ENCODE measurements at places on chromosomes 5 and 9.

- DNase-seq, result no peak
Measured at GRCh38 chr9:106784076-106784475, 78.9 kb upstream of the ZNF462 start.

DNA sequence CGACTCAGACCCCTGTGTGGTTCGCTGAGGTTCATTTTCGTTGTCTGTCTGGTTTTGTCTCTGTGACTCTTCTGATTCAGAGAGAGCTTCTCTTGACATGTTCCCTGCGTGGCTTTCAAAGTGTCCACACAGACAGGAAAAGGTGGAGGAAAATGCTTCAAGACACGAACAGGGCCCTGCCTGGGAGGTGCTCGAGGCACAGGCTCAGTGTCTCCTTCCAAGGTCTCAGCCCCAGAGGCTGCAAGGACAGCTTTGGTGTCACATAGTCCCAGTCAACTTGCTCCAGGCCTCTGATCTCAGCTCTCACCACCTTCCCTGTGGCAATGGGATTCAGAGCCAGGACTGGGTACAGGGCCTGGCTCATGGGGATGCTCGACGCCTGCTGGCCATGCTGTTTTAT is 51.6 kb upstream of the SARDH start:
- DNase-seq, result no peak

DNA sequence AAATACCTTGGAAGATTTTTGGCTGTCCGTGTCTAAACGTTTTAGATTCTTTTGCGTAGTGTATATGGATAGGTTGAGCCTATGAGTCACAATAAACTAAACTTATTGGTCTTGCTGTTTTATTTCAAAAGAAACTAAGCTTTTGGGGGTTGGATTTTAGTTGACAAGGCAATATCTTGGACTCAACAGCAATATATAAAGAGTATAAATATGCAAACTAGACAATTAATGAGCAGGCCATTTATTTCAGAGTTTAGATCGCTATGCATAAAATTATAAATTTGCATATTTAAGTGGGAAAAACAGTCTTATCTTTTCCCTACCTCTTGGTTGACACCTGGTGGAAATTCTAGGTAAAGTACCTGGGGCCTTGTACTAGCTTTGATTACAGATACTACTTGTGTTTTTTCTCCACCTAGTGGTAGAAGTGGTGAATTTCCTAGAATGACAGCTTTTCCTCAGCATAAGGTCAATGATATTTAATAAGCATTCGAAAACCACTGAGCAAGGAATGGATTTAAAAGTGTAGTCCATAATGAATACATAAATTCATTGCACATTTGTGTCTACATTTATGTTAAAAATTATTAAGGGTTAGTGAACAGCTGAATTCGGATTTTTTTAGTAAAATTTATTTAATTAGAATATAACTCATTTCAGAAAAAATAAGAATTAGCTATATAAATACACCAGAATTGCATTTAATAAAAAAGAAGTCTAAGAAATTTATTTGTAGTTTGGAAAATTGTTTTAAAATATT is 1.7 kb upstream of the ARRDC3 start:
- no peak for DNase-seq

- DNase-seq, result no peak
Measured at GRCh38 chr5:45793638-45794532, 97.7 kb upstream of the HCN1 start.

DNA sequence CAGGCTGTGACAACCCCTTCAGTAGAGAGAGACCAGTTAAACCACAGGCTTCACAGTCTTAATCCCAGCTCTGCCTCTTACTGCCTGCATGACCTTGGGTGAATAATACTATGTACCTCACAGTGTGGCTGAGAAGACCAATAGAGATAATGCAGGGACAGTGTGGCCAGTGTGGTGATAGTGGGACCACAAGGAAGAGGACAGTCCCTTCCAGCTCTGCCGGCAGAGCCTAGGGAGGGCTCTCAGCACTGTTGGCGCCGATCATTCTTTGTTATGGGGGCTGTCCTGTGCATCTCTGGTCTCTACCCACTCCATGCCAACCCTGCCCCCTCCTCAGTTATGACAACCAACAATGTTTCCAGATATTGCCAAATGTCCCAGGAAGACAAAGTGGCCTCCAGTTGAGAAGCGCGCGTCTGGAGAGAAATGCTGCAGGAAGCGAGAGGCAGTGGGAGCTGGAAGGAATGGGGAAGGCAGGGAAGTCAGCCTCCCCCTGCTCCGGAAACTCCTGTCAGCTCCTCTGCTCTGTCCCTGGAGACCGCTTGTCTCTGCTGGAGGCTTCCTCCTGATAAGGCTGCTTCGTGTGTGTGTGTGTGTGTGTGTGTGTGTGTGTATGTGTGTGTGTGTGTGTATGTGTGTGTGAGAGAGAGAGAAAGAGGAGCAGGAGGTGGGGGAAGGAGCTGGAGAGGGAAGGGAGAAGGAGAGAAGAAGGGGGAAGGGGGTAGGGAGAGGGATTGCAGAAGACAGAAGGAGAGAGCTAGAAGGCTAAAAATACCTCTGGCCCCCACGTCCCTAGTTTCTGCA is 31.8 kb upstream of the FABP6 start:
- DNase-seq, result no peak

GRCh38 chr9:127498298-127498697 is 47.0 kb downstream of the LRSAM1 start:
- DNase-seq, result no peak

GRCh38 chr9:112380825-112381221 is 915 bp downstream of the HSDL2 start:
- DNase-seq, result no peak

DNA sequence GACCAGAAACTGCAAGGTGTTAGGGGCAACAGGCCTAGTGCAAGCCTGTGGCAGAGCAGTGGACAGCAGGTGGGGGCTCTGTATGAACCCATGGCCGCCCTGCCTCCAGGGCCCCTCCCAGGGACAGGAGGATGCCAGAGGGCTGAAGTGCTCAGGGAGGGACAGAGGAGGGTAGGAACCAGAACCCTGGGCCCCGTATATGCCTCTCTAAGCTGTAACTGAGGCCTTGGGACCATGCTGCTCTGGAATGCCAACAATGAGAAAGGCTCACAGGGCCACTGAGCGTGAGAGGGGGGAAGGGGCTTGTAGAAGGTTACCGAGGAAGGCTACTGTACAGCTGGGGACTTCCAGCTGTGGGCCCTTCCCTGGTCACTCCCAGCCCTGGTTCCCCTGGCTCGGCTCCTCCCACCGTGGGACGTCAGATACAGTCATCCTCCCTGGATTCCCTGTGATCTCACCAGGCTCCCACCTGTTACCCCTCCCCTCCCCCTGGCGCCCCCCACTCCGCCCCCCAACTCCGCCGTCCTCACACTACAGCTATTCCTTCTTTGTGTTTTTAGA is 21.1 kb downstream of the AQP7 start:
- DNase-seq, result no peak

DNA sequence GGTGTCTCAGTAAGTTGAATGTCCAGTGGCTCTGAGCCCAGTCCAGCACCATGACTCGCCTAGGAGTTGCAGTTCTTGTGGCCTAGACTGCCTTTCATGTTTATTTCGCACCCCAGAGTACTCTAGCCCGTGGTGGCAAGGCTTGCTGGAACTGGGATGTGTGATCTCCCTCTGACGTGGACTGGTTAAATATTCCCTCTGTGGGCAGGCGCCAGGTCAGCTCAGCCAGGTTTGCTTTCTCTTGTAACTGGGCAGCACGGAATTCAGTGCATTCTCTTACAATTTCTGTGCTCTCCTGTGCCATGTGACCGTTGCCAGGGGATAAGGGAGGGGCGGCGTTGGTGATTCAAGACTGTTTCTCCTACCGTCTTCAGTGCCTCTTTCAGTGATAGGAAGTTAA is 270.8 kb downstream of the KDM4C start:
- no peak for DNase-seq

DNA sequence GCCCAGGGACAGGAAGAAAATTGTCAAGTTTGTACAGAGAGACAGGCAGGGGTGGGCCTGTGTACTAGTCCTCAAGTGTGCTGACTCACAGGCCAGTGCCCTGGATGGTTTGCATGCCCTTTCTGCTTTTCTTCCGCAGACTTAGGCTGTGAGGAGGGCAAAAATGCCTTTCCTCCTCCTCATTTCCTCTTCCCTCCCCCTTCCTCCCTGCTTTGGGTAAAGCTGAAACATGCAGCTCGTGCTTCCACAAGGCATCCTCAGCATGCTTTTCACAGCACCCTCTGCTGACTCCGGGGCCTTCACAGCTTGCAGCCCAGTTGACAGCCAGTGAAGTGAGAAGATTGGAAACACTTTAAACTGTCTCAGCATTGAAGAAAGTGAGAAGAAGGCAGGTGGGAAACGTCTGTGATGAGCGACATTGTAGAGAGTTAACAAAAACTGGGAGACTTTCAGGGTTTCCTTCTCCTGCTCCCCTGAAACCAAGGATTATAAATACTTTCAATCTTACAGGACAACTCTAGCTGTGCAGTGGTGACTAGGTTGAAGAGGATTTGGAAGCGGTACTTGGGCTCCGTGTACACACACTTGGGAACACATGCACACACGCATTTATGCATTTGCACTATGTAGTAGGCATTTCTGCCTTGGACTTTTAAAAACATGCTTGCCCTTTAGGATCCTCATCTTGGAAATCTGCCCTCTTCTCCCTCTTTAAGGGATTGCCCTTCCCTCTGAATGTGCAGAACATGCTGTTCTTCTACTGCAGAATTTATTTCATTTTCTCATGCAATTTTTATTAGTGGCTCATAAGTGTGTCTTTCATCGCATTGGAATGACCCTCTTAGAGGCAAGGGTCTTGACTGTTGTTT is 138.8 kb downstream of the GRIA1 start:
- DNase-seq, result no peak

DNA sequence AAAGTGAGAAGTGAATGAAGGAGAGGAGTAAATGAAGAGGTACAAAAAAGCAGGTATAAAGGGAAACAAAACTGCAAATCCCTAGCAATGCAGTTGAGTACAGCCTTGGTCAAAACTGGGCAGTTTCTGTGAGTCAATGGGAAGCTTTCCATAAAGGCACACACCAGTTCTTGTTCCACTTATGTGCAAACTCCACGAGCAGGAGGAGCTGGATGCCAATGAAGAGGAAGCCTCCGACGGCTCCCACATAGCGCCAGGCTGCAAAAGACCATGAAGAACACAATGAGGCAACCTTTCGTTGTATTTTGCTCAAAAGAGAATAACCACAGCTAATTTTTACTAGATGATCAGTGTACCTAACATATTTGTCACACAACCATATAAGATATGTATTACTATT is 81.1 kb downstream of the SERINC5 start:
- DNase-seq, result no peak

GRCh38 chr9:87587356-87587745 is 89.7 kb downstream of the DAPK1 start:
- DNase-seq, result no peak

DNA sequence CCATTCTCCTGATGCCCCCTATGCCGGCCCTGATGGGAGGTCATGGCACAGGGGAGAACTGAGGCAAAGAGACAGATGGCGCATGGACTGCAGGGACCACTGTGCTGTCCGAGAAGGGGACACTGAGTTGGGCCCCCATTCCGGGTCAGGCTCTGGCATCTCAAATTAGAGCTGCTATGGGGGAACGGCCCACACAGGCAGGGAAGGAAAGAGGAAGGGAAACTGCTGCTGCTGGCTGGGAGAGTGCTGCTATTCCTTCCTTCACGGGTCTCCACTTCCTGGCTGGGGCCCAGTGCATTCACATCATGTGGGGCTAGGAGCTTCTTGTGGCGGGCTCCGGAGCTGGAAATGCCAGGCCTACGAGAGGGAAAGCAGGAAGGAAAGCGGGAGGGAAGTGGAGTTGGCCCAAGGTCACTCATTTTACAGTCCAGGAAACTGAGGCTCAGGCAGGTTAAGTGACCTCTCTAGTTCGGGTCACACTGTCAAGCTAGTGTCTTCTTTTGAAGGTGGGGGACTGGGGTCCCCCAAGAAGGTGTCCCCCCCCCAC is 1.3 kb upstream of the CARD19 start:
- peak; percentile 51 for DNase-seq

- DNase-seq, result no peak
Measured at GRCh38 chr5:1190278-1190677, 11.1 kb upstream of the SLC6A19 start.

DNA sequence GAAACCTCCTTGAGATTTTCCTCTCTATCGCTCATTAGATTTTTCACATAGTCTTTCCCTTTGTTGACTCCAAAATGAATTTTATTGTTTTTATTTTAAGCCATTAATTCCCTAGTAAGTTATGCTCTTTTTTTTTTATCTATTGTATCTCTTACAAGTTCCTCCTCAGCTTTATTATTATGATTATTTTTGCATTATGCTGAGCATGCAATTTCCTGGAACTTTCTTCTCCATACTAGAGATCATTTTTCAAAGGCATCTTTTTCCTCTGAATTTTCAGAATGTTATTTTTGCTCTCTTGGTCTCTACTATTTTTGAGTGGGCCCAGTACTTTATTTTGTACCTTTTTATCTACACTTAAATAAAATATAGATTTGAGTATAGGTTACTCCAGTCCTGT is 376.6 kb upstream of the SEMA6A start:
- no peak for DNase-seq

GRCh38 chr9:35078066-35078465 is 1.7 kb downstream of the FANCG start:
- no peak for DNase-seq

GRCh38 chr9:9552665-9553064 is 1060.1 kb downstream of the PTPRD start:
- DNase-seq, result no peak

- DNase-seq, result peak; percentile 68
Measured at GRCh38 chr9:133351908-133352634, 4.1 kb downstream of the RPL7A start.

- no peak for DNase-seq
Measured at GRCh38 chr9:120768247-120768646, 25.0 kb downstream of the FBXW2 start.

DNA sequence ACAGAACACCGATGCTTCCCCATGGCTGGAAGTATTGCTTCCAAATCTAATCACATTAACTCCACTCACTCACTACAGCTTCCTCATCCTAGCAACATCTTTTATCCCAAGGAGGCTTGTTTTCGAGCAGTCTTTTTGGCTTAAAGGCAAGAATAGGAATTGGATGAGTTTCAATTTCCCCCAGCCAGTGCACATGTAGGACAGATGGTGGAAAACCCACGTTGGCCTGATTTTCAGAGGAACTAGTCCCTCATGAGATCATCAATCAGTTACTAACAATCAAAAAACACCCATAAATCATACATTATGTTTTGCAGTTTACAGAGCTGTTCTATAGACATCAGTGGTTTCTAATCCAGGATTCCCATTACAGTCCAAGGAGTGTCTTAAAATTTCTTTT is 48.5 kb upstream of the AGXT2 start:
- DNase-seq, result no peak

DNA sequence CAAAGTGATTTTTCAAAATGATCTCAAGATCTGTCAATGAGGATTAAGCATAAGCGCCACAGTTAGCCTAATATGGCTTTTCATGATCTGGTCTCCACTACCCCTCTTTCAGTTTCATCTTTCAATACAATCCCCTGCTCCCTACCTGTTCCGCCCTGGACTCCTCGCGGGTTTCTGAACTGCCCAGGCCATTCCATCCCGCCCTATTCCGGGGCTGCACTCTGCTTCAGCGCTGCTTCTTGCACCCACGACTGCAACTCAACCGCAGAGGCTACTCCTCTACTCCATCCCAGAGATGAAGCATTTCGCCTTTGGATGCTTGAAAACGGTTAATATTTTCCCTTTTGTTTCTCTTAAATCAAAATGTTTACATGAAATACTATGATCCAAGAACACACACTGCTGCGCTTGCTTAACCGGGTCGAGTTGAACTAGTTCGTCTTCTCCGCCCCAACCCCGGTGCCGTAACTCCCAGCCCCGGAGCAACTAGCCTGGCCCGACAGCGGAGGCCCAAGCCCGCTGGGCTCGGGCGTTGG is 716 bp upstream of the OTULIN start:
- DNase-seq, result no peak
